ENCODE measurements at places on chromosomes 2 and 18.

DNA sequence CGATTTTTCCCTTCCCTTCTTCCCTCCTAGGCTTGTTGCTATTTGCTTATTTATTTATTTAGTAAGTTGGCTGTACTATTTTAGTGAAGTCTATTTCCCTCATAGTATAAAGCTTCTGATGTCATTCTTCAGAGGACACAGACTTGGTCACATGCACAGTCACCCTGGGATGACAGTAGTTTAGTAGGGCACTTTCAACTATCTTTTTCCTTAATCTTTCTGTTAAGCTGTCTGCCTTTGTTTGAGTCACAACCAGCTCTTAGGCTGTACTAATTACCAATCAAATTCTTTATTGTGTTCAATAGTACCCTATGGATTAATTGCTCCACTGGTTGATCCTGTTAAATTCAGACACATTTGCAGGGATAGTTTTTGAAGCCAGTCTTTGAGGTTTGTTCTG, 26.9 kb upstream of the RAB31 start:
- DNase-seq, result no peak

DNA sequence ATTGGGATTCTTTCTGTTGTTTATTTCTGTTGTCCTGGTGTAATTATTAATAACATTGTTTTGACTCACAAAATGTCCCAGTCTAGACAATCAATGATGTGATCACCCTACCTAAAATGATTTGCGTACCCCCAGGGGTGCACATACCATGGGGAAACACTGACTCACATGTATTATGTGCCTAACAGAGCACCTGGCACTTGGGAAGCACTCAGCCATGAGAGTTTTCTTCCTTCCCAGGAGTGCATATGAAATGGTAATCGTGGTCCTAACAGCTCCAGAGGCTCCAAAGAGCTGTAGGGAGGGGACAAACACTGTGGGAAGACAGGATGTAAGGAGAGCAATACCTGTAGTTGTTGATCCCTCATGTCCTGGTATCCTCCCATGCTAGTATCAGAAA, 187.8 kb upstream of the ERBB4 start:
- no peak for DNase-seq

DNA sequence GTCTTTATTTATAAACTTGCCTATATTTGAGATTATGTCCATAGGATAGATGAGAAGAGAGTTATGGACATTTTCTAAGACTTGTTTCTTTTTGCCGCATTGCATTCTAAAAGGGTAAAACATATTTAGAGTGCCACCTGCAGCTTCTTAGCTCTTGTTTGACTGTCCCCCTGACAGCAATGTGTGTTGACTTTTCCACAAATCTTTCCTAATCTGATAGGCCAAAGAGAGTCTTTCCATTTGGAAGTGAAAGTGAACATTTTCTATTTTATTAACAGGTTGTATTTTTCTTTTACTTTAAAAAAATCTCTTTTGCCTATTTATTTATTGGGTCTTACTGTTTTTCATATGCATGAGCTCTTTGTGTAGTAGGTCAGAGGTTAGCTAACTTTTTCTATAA, 58.4 kb downstream of the FMNL2 start:
- DNase-seq, result no peak

DNA sequence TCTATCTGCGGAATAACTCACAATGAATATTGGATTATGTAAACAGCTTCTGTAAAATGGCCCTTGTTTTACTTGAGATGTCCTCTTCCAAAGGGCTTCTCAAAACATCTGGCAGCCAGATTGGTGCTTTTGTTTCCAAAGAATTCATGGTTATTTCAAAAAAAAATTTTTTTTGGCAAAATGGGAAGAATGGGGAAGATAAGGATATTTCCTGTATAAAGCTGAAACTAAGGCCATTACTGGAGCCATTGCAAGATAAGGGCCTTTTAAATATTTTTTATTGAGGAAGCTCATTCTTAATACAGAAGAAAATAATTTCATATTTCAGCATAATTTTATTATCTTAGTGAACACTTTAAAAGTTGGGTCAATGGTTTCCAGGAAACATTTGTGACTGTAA, 259.1 kb downstream of the GALNT13 start:
- DNase-seq, result no peak

GRCh38 chr2:182606728-182607681, 109.1 kb upstream of the DNAJC10 start:
- DNase-seq, result no peak

GRCh38 chr2:148963461-148963860, 75.0 kb upstream of the LYPD6B start:
- DNase-seq, result no peak

DNA sequence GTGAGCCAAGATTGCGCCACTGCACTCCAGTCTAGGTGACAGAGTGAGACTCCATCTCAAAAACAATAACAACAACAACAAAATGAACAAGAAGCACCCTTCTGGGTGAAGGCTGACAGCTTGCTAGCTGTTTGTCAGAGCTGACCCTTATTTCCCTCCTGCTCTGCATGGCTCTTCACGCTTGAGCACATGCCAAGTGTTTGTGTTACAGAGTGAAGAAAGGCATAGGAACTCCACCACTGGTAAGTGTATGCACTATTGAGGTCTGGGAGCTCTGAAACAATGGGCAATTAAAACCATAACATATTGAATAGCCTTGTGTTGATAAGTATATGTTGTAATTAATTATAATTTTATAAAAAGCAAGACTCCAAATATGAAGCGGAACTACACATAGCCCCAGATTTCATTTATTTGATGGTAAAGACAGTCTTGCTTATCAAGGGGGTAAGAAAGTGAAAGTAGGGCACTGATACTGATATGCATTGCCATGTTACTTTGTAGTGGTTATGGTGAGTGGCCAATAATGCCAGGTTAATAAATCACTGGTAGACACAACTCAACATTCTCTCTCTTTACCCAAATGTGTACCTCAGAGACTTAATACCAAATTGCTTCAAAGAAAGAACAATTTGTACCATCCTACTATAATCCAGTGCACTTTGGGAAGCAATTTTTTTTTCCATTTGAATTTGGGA, 163.4 kb downstream of the VWC2L start:
- DNase-seq, result no peak

GRCh38 chr2:109386004-109386695, 227.6 kb downstream of the SEPTIN10 start:
- no peak for DNase-seq

DNA sequence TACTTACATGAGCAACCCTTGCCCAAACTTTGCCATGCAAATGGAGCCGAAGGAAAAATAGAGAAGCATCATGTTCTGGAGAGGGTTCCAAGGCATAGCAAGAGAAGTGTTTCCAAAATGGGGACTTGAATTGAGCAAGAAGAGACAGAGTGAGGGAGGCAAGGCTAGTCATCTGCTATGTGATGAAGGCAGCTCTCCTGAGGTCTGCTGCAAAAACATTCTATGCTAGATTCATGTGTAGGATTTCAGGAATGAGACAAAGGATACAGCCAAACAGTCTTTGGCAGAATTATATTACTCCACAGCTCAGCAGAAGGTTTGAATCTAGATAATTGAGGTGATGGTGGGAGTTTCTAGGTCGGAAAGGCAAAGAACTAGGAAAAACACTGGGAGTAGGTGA, 24.1 kb upstream of the MRPL19 start:
- DNase-seq, result no peak
